ENCODE measurements at places on chromosomes 6 and 20.

- DNase-seq, result no peak
Observed at GRCh38 chr20:59703046-59703445, 98.7 kb downstream of the PHACTR3 start.

DNA sequence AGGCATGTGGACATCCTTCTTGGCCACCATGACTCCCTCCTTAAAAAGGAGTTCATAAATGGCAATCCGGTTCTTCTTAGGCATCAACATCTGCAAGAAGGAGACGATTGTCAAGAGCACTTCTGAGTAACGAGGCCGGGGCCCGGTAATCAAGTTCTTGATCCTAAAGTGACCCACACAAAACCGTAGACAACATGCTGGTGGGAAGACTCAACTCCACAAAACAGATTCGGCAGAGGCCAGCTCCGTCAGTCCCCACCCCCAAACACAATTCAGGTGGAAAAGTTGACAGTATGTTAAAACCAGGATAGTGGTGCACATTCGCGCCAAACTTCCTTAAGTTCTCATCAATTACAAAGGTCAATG lies 754 bp downstream of the RPS10 start:
- DNase-seq, result no peak

GRCh38 chr6:54041239-54041638 lies 70.0 kb upstream of the MLIP start:
- DNase-seq, result no peak

- no peak for DNase-seq
Observed at GRCh38 chr6:130632897-130633296, 194.3 kb upstream of the SMLR1 start.

GRCh38 chr6:7260291-7261031 lies 52.5 kb downstream of the SSR1 start:
- no peak for DNase-seq

DNA sequence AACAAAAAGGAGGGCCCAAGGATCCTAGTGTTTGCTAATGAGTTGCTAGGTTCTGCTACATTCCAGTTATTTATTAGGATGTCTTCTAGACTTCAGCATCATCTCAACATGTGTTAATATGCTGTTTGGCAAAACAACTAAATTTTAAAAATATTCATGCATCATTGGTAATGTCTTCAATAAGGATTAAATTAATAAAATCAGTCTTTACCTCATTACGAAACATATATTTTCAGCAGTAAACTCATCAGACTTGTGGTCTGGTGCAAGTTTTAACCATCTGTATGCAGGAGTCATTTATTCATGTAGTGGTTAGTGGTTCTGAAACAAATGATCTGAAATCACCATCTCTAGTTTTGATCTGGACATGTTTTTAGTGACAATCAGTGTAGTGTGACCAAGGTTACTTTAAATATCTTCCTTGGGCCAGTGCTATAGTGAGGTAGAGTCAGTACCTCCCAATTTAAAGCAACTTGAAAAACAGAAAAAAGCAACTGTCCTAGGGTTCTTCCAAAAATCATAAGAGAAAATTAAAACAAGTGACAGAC lies 85.0 kb upstream of the KCNK16 start:
- no peak for DNase-seq

DNA sequence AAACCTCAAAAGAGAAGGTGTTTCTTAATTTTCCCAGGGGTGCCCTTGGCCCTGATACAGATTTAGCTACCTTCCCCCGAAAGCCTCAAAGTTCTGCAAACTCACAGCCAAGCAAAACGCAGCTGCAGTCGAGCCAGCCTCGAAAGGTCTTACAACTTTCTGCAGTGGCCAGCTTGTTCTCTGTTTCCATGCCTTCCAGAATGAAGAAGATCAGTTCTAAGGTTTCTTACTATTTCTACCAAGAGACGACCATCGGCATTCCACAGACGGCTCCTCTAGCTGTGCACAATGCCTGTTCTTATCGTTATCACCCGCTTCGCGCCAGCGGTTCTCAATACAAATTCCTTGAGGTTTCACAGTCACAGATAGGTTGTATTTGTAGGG lies 28.5 kb upstream of the CCR6 start:
- no peak for DNase-seq

All from CD4-positive, alpha-beta T cell treated with Interleukin-12 subunit alpha and Interleukin-12 subunit beta, for 1 hour (primary cell).